ENCODE measurements at places on chromosomes 6 and 20. TPM values are rescaled to one million over a fixed set of nuclear protein-coding genes. Genes with fewer than 3 reads are reported as not detected.

The NANP gene
- total RNA-seq: 5.2 TPM

The ATXN1 gene
- total RNA-seq: 89.4 TPM

The RIPPLY2 gene
- total RNA-seq: not detected

DNA sequence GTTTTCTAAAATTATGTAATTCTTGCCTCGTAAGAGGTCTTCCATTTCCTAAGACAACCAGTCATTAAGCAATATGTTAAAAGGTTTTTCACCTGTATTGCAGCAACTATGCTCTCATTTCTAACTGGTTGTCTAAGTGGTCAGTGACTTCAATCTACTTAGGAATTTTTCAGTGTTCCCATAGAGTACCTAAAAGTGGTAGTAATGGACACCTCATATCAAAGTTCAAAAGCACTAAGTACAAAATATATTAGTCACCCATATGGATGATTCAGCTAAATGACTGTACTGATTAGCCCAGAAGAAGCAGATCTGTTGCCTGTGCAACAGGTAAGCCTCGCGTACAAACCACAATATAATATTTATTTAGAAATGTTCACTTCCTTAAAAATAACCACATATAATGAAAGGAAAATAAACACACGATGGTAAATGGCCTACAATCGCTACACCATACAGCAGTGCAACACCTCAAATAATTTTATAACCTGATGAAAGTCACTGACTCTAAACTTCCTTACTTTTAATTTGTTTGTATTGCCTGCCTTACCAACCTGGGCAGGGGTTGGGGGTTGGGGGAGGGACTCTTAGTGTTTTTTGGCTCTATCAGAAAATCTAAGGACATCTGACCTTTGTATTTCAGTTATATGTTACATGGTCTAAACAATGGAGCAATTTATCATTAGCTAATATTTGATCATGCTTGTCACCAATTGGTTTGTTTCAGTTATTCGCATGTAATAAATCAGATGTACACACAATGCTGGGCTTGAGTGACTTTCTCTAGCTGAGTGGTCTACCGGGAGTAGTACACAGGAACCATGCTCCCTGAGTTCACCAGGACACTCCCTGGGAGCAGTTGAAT lies 105.9 kb downstream of the HIVEP2 start:
- H3K4me1 ChIP-seq: peaks cover 60% of the 10 kb centered on the region
- H3K36me3 ChIP-seq: peaks cover 12% of the 10 kb centered on the region
- no peak for DNase-seq
- no peaks in the 10 kb centered on the region for H3K27me3 ChIP-seq
- H3K4me3 ChIP-seq: no peak overlapping the region

- no peak overlapping the region for H3K4me3 ChIP-seq
- H3K36me3 ChIP-seq: no peaks in the 10 kb centered on the region
- H3K27me3 ChIP-seq: no peaks in the 10 kb centered on the region
Measured at GRCh38 chr20:20229595-20229994, 138.3 kb upstream of the INSM1 start.

DNA sequence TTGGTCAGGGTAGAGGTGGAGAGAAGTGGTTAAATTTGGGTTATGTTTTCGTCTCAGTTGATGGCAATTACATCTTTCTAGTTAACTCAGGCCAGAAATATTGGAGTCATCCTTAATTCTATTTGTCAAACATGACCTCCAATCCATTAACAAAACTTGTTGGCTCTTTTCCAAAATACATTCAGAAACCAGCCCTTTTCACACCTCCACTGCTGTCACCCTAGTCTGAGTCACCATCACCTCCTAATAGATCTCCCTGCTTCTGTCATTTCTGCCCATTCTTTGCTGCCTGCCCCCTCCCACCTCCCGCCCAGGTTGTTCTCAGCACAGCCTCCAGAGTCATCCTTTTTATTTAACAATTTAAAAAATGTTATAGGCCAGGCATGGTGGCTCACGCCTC lies 3.0 kb upstream of the ABCF1 start:
- peaks cover 16% of the 10 kb centered on the region for H3K36me3 ChIP-seq
- no peaks in the 10 kb centered on the region for H3K27me3 ChIP-seq
- H3K27ac ChIP-seq: no peak overlapping the region
- H3K4me1 ChIP-seq: peaks cover 50% of the 10 kb centered on the region
- DNase-seq: no peak

DNA sequence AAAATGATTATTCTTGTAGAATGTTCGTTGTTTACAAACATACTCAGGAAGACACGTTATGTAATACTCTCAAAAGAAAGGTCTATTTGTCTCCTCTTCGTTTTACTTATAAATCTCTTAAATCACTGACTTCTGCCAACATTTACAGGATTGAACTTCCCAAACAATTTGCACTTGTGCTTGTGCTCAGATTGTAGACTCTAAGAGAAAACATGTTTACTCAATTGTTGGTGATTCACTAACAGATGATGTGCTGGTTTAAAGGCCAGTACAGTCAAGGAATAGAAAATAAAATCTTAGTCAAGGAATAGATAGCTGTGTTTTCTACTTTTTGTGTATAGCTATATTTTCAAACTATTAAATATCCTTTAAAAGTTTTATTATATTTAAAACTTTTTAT lies 172.8 kb downstream of the GJA1 start:
- H3K4me3 ChIP-seq: no peak overlapping the region
- no peaks in the 10 kb centered on the region for H3K36me3 ChIP-seq
- no peak overlapping the region for H3K27ac ChIP-seq
- no peaks in the 10 kb centered on the region for H3K27me3 ChIP-seq
- H3K4me1 ChIP-seq: no peaks in the 10 kb centered on the region
- DNase-seq: no peak

- H3K27me3 ChIP-seq: peaks cover 15% of the 10 kb centered on the region
- H3K4me3 ChIP-seq: no peak overlapping the region
- H3K36me3 ChIP-seq: peaks cover 8% of the 10 kb centered on the region
- H3K27ac ChIP-seq: no peak overlapping the region
- no peak for DNase-seq
Measured at GRCh38 chr6:140773276-140773675, 1359.4 kb upstream of the GJE1 start.

DNA sequence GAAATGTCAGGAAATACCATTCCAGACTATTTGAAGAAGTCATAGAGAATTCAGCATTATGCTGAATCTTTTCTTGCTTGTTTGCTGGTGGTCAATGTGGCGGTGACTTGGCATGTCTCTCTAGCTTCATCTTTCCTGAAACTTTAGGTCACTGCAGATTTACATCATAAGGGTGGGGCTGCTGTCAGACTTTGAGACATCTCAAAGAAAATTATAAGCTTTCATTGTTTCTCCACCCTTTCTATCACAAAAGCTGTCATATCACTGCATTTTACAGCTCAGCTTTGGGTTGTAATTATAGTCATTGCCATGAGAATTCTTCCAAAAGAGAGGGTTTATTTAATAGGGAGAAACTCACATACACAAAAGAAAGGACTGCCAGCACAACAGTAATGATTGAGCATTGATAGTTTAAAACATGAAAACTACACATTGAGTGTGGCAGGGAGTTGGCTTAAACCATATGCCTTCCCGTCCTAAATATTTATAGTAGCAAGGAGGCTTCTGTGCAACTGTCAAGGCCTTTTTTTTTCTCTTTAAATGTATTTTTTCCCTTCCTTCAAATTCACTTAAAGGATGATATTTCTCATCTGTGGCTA lies 44.7 kb upstream of the LRRC1 start:
- no peak for DNase-seq
- H3K4me3 ChIP-seq: no peak overlapping the region
- H3K27me3 ChIP-seq: peaks cover 11% of the 10 kb centered on the region
- H3K36me3 ChIP-seq: no peaks in the 10 kb centered on the region
- no peaks in the 10 kb centered on the region for H3K4me1 ChIP-seq

DNA sequence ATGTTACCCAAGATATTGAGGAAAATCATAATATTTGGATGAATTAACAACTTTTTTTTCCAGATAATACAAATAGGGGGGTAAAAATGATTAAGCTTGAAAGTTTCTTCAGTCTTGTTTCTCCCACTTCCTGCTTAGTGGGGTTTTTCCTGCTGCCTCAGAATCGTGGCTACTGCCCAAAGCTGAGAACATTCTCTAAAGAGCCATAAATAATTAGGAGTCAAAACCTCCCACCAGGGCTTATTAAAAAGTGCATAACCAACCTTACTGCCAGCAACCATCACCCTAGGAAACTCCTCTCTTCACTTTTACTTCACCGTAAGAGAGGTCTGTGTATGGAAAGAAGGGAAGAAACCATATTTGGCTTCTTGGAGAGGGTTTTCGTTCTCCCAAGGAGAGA lies 9.0 kb upstream of the LCA5 start:
- H3K27ac ChIP-seq: no peak overlapping the region
- H3K27me3 ChIP-seq: no peaks in the 10 kb centered on the region
- DNase-seq: no peak
- H3K4me3 ChIP-seq: no peak overlapping the region

DNA sequence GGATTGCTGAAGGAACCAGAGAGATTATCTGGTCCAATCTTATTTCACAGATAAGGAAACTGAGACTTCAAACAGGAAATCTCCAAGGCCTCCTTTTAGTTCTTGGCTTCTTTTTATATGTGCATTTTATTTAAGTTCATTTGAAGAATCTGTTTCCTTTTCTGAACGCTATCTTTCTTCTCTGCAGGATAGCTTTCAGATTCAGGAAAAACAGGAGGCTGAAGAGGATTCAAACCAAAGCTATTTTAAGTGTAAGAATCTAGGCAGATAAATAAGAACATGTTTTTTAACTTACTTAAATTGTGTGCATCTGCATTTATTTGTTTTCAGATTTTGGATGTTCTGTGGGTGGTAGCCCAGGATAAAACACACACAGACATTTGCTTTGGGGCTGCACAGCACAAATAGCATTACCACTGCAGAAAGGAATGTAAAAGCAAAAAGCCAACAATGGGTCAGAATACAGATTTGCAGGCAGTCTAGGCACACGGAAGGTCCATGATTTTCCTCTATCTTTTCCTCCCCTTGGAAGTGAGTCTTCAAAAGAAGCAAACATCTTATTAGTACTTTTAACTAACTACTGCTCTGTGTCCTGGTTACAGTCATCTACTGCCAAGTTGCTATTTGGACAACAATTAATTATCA lies 188.8 kb upstream of the TBX18 start:
- H3K4me3 ChIP-seq: no peak overlapping the region
- no peaks in the 10 kb centered on the region for H3K4me1 ChIP-seq
- DNase-seq: no peak
- no peaks in the 10 kb centered on the region for H3K27me3 ChIP-seq

- H3K36me3 ChIP-seq: no peaks in the 10 kb centered on the region
- no peak overlapping the region for H3K4me3 ChIP-seq
- no peak overlapping the region for H3K27ac ChIP-seq
- H3K27me3 ChIP-seq: peaks cover 19% of the 10 kb centered on the region
- peaks cover 9% of the 10 kb centered on the region for H3K4me1 ChIP-seq
Measured at GRCh38 chr6:7045331-7045730, 62.4 kb upstream of the RREB1 start.

- no peak for DNase-seq
- H3K4me3 ChIP-seq: no peak overlapping the region
- H3K27ac ChIP-seq: peak overlapping the region; percentile 2
- peaks cover 72% of the 10 kb centered on the region for H3K36me3 ChIP-seq
- H3K4me1 ChIP-seq: no peaks in the 10 kb centered on the region
Measured at GRCh38 chr20:24968278-24968800, 19.3 kb downstream of the CST7 start.

GRCh38 chr6:169800668-169801395 lies 49.4 kb downstream of the ERMARD start:
- DNase-seq: peak; percentile 3
- H3K27me3 ChIP-seq: peaks cover 56% of the 10 kb centered on the region
- H3K4me3 ChIP-seq: no peak overlapping the region
- H3K27ac ChIP-seq: no peak overlapping the region
- no peaks in the 10 kb centered on the region for H3K36me3 ChIP-seq
- peaks cover 29% of the 10 kb centered on the region for H3K4me1 ChIP-seq

DNA sequence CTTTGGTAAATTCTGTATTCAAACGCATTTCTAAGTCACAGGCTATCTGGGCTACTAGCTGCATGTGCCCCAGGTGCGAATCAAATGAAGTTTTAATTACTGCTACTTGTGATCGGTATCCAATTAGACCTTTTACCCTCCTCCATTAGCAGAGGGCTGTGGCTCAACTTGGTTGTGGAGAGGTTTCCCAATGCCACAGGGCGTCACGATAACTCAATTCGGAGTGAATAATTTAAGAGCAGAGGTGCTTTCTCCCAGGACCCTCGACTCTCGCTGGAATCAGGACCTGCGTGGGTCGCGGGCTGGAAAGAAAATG lies 640 bp downstream of the SAYSD1 start:
- peak overlapping the region; percentile 94 for H3K27ac ChIP-seq
- H3K36me3 ChIP-seq: peaks cover 9% of the 10 kb centered on the region
- no peak for DNase-seq
- peaks cover 52% of the 10 kb centered on the region for H3K4me1 ChIP-seq

GRCh38 chr20:2729791-2730190 lies 37.2 kb downstream of the EBF4 start:
- no peak overlapping the region for H3K4me3 ChIP-seq
- H3K4me1 ChIP-seq: peaks cover 7% of the 10 kb centered on the region
- H3K27me3 ChIP-seq: peaks cover 26% of the 10 kb centered on the region
- H3K36me3 ChIP-seq: no peaks in the 10 kb centered on the region

DNA sequence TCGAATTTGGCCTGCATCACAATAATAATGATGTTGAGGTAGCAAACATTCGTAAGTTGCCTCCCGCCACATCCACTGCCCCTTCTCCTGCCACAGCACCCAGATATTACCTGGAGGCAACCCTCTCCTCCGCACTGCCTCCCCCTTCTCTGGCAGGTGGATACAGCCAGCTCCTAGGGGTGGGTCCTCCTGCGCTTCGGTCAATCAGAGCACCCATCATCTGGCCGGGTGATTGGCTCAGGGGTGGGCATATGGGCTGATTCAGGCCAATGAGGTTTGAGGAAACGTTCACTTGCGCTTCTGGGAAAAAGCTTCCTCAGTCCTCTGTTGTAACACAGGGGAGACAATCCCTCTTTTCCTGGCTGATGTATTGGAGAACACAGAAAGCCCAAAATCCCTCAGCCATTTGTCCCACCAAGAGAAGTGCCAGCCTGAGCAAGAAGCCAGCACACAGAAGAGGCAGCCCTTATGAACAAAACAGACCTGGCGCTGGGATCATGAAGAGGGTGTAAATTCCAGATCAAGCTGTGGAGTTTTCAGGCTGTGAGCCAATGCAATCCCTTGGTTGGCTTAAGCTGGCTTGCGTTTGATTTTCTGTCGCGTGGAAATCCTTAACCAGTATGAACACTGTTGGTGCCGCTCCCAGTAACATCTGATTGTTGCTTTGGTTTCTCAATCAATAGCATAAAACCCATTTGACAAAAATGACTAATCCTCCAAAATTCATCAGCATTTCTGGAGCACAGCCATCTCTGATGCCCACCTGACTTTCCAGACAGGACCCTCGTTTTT lies 82.2 kb downstream of the PRDM1 start:
- no peaks in the 10 kb centered on the region for H3K27me3 ChIP-seq
- H3K4me1 ChIP-seq: peaks cover 71% of the 10 kb centered on the region
- H3K4me3 ChIP-seq: no peak overlapping the region
- DNase-seq: no peak
- no peak overlapping the region for H3K27ac ChIP-seq

DNA sequence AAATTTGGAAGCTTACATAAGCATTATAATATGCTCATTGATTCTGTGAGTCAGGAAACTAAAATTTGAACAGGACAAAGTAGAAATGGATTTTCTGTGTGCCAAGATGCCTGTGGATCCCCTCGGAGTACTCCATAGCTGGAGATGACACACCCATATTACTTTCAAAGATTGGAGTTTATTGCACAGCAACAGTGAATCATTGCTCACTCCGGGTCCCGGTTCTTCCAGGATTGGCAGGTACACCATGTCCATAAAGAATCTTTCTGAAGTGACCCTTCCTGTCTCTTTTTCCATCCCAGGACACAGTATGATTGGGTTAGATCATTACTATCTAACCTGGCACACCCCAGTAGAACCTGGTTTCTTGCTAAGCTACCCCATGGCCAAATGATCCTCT lies 2.7 kb upstream of the BTN2A2 start:
- H3K36me3 ChIP-seq: peaks cover 32% of the 10 kb centered on the region
- no peak for DNase-seq
- no peak overlapping the region for H3K4me3 ChIP-seq
- peaks cover 34% of the 10 kb centered on the region for H3K4me1 ChIP-seq
- no peaks in the 10 kb centered on the region for H3K27me3 ChIP-seq
- H3K27ac ChIP-seq: no peak overlapping the region

Data from activated CD4-positive, alpha-beta memory T cell treated with anti-CD3 and anti-CD28 coated beads, Interleukin-2, amount 10 ng/mL, durations not matched to agents 7 days and 5 days (primary cell).